ENCODE measurements at places on chromosomes 5 and 9.

- DNase-seq, result no peak
Observed at GRCh38 chr9:6945816-6946215, 188.0 kb downstream of the KDM4C start.

DNA sequence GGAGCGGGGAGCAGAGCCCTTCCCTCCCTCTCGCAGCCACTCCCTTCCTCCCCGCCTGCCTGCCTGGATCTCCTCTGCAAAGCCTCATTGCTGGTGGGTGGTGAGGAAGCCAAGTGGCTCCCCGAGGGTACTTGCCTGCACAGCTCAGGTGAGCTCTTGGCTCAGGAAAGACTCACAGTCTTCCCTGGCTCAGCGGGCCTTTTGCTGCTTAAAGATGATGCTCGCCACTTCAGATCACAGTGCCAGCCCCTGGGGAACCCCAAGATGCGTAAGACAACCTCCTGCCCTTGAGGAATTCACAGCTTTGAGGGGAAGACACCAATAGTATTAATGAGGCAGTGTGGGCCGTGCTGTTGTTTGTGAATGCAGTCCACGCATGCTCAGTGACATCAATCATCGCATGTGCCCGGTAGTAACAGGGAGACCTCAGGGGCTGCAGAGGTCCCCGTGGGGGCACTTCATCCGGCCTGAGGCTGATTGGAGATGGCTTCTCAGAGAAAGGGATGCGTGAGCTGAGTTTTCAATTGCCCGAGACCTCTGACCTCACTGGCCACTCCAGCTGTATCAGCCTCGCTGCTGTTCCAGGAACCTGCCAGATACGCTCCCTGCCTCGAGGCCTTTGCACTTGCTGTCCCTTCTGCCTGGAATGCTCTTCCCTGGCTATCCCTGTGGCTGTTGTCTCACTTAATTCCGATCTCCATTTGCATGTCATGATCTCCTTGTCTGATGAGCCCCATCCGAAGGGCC, 36.8 kb downstream of the ERGIC1 start:
- DNase-seq, result no peak

DNA sequence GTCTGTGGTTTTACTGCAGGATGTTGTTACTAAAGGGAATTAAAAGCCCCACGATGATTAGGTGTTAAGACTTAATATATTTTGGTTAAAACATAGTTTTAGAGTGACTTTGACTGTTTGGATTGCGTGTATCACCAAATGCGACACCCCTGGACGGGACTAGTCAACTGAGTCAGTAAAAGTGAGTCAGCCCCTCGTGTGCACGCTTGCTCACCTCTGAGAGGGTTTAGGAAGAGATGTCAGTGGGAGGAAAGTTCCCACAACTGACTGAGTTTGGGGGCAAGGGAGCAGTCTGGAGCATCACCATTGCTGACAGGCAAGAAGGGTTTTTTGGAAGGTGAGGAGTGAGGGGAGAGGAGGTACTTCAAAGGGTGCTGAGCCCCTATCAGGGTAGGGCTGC, 14.4 kb upstream of the DMRT3 start:
- no peak for DNase-seq

GRCh38 chr9:13412331-13412730, 132.8 kb upstream of the MPDZ start:
- DNase-seq, result no peak

DNA sequence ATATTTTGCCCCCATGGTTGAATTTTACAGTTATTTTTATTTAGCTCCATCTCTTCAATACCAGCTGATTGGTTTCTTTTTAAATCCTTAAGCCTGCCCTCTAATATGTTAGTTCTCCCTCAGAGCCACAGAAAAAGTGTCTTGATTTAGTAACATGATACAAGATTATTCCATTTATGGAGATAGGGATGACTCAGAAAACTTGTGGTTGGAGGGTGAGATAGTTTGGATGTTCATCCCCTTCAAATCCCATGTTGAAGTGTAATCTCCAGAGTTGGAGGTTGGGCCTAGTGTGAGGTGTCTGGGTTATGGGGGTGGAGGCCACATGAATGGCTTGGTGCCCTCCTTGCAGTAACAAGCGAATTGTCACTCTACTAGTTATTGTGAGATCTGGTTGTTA, 115.7 kb downstream of the FBXO38 start:
- DNase-seq, result no peak

- no peak for DNase-seq
Observed at GRCh38 chr9:127053057-127053821, 69.2 kb downstream of the ANGPTL2 start.

DNA sequence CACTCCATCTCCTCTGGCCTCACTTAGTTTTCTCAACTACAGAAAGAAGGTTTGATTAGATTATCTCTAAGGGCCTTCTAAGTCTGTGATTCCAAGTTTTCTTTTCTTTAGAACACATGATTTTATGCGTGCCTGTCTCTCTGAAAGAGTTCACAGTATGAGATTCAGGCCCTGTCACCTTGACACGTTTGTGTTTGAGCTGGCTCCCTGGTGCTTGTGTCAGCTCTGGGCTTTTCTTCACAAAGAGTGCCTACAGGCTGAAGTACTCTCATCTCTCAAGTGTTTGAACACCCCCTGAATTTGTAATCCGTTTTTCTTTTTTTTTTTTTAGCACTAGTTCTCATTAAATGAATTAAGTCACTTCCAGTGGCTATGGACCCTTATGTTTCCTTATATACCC, 306.9 kb upstream of the C9orf72 start:
- no peak for DNase-seq

GRCh38 chr9:107750741-107751566, 261.4 kb upstream of the KLF4 start:
- no peak for DNase-seq

GRCh38 chr9:133997584-133997983, 5.5 kb upstream of the VAV2 start:
- no peak for DNase-seq

GRCh38 chr9:137224830-137225694, at the start of gene CYSRT1:
CYSRT1 (plus strand) TSS chr9:137225174; CDS start chr9:137225622, 448 bp downstream.
- no peak for DNase-seq

GRCh38 chr9:89880161-89880560, 275.3 kb downstream of the GADD45G start:
- DNase-seq, result no peak

DNA sequence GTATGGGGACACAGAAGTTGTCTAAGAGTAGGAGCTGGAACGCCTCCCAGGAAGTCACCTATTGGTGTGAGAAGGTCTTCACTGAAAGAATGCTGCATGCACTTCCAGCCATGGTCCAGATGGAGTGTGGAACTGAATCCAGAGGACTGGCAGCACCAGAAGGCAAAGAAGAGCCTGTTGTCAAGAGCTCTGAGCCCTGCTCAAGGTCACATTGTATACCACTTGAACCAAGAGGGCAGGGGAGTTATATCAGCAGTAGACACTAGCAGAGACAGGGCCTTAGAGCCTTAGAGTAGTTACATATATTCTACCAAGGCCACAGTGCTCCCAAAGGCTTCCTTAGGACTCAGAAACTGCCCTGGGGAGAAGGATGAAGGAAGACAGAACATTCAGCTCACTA, 130.8 kb upstream of the POC5 start:
- no peak for DNase-seq

- DNase-seq, result peak; percentile 17
Observed at GRCh38 chr5:135551593-135552447, 16.1 kb upstream of the NEUROG1 start.
